Heart left ventricle (tissue), 16 donors: ENCODE measurements at places on chromosomes 12 and 14. TPM values are rescaled to one million over a fixed set of nuclear protein-coding genes. Genes with fewer than 3 reads are reported as not detected.
A peak's percentile ranks its signal among the peaks of the same experiment; 100 is the strongest.

DNA sequence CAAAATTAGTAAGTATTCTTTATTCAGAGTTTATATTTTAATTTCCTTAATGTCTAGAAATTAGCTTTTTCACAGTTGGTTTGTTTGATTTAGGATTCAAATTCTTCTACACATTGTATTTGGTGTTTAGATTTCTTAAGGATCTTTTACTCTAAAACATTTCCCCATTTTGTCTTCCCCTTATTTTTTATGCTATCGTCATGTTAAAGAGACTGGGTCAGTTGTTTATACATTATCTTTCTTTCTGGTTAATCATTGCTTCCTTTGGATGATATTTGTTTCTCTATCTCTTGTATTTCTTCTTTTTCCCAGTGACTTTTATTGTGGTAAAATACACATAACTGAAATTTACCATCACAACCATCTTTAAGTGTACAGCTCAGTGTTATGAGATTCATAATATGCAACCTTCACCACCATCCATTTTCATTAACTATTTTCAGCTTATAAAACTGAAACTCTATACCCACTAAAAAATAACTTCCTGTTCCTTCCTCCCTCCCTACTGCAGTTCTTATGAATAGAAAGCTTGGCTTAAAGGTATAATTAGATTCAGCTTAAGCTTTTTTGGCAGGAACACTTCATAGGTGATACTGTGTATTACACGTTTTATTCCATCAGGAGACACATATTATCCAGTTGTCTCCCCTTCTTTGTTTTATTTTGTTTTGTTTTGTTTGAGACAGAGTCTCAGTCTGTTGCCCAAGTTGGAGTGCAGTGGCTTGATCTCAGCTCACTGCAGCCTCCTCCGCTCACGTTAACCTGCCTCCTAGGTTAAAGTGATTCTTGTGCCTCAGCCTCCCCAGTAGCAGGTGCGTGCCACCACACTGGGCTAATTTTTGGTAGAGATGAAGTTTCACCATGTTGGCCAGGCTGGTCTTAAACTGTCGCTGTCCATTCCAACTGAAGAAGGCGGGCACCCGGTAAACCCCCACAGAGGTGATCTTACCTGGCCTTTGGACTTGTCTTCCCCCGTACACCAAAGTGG is 45.0 kb downstream of the NOPCHAP1 start:
- H3K36me3 ChIP-seq: no peaks in the 10 kb centered on the region
- peaks cover 4% of the 10 kb centered on the region for H3K4me1 ChIP-seq
- no peak overlapping the region for H3K27ac ChIP-seq
- H3K4me3 ChIP-seq: no peak overlapping the region

- no peak for DNase-seq
- H3K4me3 ChIP-seq: no peak overlapping the region
- no peaks in the 10 kb centered on the region for H3K27me3 ChIP-seq
- no peaks in the 10 kb centered on the region for H3K36me3 ChIP-seq
- H3K4me1 ChIP-seq: no peaks in the 10 kb centered on the region
- H3K27ac ChIP-seq: no peak overlapping the region
Observed at GRCh38 chr14:79920180-79920692, 291.1 kb downstream of the DIO2 start.

DNA sequence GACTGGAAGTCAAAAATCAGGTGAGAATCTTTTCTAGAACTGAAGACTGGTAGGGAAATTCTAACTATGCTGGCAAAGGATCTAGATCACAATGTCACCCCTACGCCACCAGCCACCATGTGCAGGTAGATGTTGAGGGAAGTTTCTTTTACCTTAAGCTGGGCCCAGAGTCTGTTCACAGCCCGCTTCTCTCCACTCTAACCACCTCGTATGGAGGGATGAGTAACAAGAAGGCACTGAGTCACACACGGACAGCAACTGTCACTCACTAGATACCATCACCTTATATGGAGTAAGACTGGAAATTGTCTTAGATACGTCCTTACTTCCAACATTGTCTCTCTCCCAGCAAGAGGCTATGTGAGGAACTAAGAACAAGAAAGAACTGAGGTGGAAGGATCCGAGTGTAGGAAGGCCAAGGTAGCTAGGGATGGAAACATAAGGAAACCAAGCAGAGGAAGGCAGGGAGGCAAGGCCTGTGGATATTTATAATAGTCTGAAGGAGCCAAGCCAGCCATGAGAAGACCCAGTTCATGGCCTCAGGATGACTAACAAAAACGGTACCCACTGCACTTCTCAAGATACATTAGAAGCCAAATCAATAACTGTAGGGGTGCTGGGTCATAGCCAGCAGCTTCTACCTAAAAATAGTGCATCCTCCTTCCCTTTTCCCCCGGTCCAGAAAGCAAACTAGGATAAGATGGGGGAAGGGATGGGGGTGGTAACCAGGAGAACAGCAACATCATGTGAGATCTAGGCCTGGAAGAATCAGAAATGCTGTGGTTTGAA is 15.5 kb downstream of the REM2 start:
- H3K36me3 ChIP-seq: peaks cover 47% of the 10 kb centered on the region
- no peak overlapping the region for H3K4me3 ChIP-seq
- H3K4me1 ChIP-seq: peaks cover 8% of the 10 kb centered on the region
- no peak for DNase-seq

GRCh38 chr14:22896760-22897159 is 13.7 kb downstream of the REM2 start:
- no peak overlapping the region for H3K4me3 ChIP-seq
- H3K36me3 ChIP-seq: no peaks in the 10 kb centered on the region
- H3K27me3 ChIP-seq: no peaks in the 10 kb centered on the region
- peaks cover 6% of the 10 kb centered on the region for H3K4me1 ChIP-seq

DNA sequence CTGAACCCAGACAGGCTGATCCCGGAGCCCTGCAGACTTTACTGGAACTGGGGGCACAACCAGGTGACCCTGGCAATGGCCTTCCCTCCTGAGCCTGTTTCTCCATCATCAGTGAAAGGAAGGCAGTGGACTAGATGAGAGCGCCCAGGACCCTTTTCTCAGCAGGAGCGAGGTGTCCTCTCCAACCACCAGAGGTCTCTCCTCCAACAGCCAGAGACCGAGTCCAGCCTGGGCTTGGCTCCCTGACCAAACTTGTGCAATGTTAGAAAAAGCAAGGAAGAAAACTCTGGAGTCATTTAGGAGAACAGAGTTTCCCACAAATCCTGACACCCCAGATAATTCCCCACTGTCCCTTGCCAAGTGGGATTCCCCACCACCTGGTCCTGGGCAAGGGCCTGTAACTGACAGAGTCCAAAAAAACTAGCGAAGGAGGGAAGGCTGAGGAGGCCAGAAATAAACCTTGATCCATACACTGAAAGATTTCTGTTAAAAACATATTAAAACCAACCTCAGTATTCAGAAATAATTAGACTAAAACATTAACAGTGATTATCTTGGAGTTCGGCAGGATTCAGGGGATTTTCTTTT is 9.0 kb downstream of the RPS6KL1 start:
- H3K27me3 ChIP-seq: no peaks in the 10 kb centered on the region
- H3K36me3 ChIP-seq: no peaks in the 10 kb centered on the region

The MGAT4C gene
- 15.5 TPM for total RNA-seq

The IGF1 gene
- total RNA-seq: 25.2 TPM

The CD163 gene
- total RNA-seq: 59.2 TPM

GRCh38 chr14:97490521-97491070 is 693.4 kb downstream of the VRK1 start:
- no peak for DNase-seq
- peaks cover 4% of the 10 kb centered on the region for H3K27me3 ChIP-seq
- no peaks in the 10 kb centered on the region for H3K36me3 ChIP-seq

- peaks cover 41% of the 10 kb centered on the region for H3K36me3 ChIP-seq
- H3K27me3 ChIP-seq: no peaks in the 10 kb centered on the region
Observed at GRCh38 chr12:11872055-11872454, 198.7 kb upstream of the BCL2L14 start.

DNA sequence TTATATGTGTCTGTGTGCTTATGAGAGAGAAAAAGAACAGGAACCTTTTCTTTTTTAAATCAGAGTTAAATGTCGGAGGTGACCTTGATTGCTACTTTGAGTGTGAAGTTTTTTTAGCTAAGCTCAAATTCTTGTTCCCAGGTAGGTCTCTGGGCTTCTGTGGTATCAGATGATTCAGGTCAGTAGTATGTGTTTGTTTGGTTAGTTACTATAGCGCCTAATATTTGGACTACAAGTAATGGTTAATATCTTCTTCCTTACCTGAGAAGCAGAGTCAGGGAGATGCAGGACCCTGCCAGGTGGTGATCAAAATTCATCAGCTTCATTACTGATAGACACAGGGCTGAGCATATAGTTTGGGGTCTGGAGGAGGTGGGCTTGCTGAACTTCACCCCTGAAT is 30.8 kb downstream of the ADCK1 start:
- DNase-seq: no peak
- H3K27me3 ChIP-seq: no peaks in the 10 kb centered on the region
- H3K4me1 ChIP-seq: no peaks in the 10 kb centered on the region
- H3K27ac ChIP-seq: no peak overlapping the region
- peaks cover 11% of the 10 kb centered on the region for H3K36me3 ChIP-seq
- no peak overlapping the region for H3K4me3 ChIP-seq

The ADAMTS20 gene
- total RNA-seq: not detected

- peaks cover 8% of the 10 kb centered on the region for H3K36me3 ChIP-seq
- no peak for DNase-seq
- no peak overlapping the region for H3K4me3 ChIP-seq
- no peaks in the 10 kb centered on the region for H3K27me3 ChIP-seq
- no peaks in the 10 kb centered on the region for H3K4me1 ChIP-seq
Observed at GRCh38 chr14:49733836-49734235, 34.1 kb upstream of the KLHDC2 start.

GRCh38 chr12:64950711-64951298 is 126.4 kb downstream of the TBC1D30 start:
- no peak overlapping the region for H3K27ac ChIP-seq
- H3K4me1 ChIP-seq: no peaks in the 10 kb centered on the region
- H3K27me3 ChIP-seq: no peaks in the 10 kb centered on the region
- no peaks in the 10 kb centered on the region for H3K36me3 ChIP-seq
- H3K4me3 ChIP-seq: no peak overlapping the region
- DNase-seq: no peak

The RND1 gene
- total RNA-seq: not detected

GRCh38 chr14:95858893-95859292 is 17.7 kb upstream of the TUNAR start:
- no peaks in the 10 kb centered on the region for H3K27me3 ChIP-seq
- no peaks in the 10 kb centered on the region for H3K36me3 ChIP-seq
- H3K4me1 ChIP-seq: no peaks in the 10 kb centered on the region
- no peak overlapping the region for H3K4me3 ChIP-seq
- DNase-seq: no peak

The RPS6KL1 gene
- total RNA-seq: 17.8 TPM

DNA sequence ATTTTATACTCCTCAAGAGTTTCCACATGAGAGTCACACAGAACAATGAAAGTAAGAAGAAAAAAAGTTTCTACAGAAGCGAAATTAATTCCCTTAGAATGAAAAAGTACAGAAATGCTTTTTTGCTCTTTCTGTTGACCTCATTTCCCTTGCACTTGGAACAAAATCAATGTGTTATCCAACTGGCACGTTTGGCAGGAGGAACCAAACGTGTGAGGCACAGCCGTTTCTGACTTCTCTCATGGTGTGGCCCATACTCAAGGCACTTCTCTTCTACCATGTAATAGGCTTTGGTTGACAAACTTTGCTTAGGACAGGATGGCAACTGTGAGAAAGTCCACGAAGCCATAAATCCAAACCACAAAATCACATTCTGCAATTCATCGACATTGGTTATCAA is 297.0 kb downstream of the FUT8 start:
- H3K36me3 ChIP-seq: no peaks in the 10 kb centered on the region
- DNase-seq: no peak
- no peak overlapping the region for H3K4me3 ChIP-seq
- H3K27me3 ChIP-seq: no peaks in the 10 kb centered on the region

The FAR2 gene
- 11.6 TPM for total RNA-seq

The UNC79 gene
- total RNA-seq: 0.45 TPM

GRCh38 chr12:56751712-56752598 is at the start of gene PRIM1:
Gene PRIM1 (minus strand): TSS chr12:56752323. CDS start chr12:56752298, 25 bp downstream.
- H3K27me3 ChIP-seq: no peaks in the 10 kb centered on the region
- peaks cover 35% of the 10 kb centered on the region for H3K4me1 ChIP-seq
- peak; percentile 82 for DNase-seq
- H3K27ac ChIP-seq: peak within 1 kb of the TSS; percentile 40

DNA sequence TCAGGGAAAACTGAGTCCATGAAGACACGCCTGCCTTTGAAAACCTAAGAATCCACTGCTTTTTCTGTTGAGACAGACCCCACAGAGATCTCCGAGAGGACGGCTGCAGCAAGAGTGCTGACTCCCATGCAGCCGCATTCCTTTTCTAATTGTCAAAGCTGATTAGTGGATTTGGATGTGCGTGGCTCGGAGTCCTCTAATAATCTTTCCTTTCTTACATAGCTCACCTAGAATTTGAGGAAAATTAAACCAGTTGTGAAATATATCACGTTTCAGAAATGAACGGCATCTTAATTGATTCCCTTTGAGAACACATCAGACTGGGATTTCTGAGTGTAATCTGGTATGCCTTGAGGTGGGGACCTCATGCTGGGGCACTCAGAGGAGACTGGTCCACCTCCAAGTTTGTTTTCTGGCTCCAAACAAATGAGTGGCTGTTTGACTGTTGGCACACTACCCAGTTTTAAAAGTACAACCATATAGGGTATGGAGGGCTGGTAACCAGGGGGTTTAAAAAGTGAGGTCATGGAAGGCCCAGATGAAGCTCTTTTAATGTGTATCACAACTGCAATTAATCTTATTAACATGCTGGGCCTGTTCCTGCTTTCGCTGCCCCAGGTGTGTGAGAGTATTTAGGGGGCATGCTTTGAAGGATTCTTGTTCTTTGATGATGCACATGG is 63.3 kb downstream of the RASSF3 start:
- H3K36me3 ChIP-seq: no peaks in the 10 kb centered on the region
- H3K27me3 ChIP-seq: no peaks in the 10 kb centered on the region
- H3K4me3 ChIP-seq: no peak overlapping the region
- DNase-seq: no peak
- peaks cover 89% of the 10 kb centered on the region for H3K4me1 ChIP-seq
